ENCODE measurements at places on chromosomes 6 and 20.

DNA sequence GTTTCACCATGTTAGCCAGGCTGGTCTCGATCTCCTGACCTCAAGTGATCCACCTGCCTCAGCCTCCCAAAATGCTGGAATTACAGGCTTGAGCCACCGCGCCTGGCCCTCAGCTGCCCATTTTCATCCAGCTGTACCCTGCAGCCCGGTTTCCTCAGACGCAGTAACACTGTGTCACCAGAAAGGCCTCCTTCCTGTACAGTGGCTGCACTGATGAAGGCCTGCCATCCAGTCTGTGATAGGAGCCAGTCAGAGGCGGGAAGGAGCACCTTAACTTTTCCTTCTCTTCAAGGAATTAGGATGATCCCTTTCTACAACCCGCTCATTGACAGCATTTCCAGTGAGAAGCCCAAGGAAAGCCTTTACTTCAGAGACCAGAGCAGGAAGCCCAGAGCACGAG is 75.9 kb downstream of the GFOD1 start:
- no peak for DNase-seq

DNA sequence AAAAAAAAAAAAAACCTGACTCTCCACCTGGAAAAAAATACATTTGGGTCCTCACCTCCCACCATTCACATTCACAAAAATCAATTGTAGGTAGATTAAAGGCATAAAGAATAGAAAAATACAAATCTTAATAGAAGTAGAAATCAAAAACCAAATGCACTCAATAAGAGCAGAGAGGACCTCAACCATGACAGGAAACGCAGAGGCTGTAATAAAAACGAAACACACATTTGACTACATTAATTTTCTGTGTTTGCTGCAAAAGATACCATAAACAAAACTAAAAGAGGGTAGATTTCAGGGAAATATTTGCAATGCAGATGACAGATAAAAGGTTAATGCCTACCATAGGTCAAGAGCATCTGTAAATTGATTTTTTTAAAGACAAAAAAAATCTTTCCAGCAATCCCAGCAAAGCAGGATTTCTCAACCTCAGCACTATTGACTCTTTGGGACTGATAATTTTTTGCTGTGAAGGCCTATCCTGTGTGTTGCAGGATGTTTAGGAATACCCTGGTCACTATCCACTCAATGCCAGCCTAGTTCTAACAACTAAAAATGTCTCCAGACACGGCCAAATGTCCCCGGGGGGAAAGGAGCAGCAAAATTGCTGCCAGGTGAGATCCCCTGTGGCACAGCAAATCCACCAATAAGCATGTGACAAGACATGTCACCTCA is 9.1 kb downstream of the ETV7 start:
- DNase-seq, result no peak

DNA sequence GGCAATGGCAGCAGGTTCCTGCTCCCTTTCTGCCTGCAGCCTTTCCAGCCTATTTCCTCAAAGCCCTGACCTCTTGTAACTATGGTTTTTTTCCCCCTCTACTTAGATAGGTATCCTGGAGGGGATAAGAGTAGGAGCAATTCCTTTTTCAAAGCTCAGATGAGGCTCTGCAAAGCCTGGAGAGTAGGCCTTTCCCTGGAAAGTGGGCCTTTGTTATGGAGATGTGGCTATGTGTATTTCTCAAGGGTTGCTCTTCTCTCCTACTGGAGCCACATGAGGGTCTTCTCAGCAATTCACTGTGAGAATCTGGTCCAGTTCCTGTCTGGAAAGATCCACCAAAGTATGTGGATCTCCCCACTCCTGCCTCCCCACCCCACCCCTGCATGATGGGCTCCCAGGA is 96.0 kb downstream of the DTD1 start:
- DNase-seq, result no peak

GRCh38 chr6:34074064-34074742 is 71.7 kb downstream of the GRM4 start:
- DNase-seq, result no peak

- DNase-seq, result peak; percentile 14
Measured at GRCh38 chr6:117711369-117711768, 36.1 kb downstream of the NUS1 start.

- DNase-seq, result no peak
Measured at GRCh38 chr6:68235326-68235784, 399.7 kb upstream of the ADGRB3 start.

GRCh38 chr6:41075651-41076626 is 3.2 kb downstream of the NFYA start:
- DNase-seq, result no peak

GRCh38 chr20:41222296-41222695 is 85.0 kb downstream of the PLCG1 start:
- DNase-seq, result no peak

- peak; percentile 88 for DNase-seq
Measured at GRCh38 chr6:7691675-7692452, 34.0 kb upstream of the BMP6 start.

- no peak for DNase-seq
Measured at GRCh38 chr6:113772961-113773360, 84.2 kb upstream of the MARCKS start.

GRCh38 chr20:45487231-45487635 is 17.7 kb downstream of the WFDC2 start:
- DNase-seq, result no peak

GRCh38 chr6:15299430-15300131 is 53.7 kb downstream of the JARID2 start:
- peak; percentile 55 for DNase-seq

DNA sequence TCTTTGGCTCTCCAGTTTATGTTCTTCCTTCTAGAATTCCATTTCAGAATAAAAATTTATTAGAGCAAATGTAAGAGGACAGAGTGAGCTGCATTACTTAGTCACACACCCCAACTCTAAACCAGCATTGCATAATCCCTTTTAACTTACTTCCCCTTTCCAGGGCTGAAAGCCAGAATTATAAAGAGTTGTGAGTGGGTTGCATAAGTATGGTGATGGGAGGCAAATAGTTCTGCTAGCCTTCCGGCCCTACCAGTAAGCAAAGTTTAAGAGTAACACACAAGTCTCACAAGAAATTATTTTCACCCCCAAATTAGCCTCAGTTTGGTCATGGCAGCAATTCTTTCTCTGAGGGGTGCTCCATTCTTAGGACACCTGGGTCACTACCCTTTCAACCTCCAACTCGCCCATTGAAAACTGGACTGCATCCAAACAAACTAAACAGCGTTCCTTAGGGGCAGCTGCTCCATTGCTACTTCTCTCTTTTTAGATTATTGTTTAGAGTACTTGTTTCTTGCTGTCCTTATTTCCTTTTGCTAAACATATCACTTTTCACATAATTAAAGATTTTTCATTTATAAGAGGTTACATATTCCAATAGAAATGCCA is 1.6 kb downstream of the KIAA0408 start:
- peak; percentile 23 for DNase-seq

DNA sequence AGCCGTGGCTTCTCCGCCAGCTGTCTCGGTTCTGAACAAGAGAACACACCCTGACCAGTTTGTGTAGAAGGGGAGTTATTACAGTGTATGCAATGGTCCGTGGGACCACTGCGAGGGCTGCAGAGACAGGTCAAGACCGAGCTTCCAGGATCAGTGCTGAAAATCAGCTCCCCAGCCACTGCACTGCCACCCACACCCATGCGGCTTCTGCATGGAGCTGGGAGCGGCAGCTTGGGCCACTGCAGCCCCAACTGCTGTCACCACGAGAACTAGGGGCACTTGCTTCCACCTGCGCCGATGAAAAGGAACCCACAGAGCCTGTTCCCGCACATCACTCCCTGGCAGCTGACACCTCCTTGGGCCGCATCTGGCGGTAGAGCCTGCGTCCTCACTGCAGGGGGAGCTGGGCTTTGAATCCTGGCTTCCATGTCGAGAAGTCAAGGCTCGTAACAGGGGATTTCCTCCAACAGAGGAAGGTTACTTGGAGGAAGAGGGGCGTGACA is 56.2 kb downstream of the TMEM242 start:
- no peak for DNase-seq

DNA sequence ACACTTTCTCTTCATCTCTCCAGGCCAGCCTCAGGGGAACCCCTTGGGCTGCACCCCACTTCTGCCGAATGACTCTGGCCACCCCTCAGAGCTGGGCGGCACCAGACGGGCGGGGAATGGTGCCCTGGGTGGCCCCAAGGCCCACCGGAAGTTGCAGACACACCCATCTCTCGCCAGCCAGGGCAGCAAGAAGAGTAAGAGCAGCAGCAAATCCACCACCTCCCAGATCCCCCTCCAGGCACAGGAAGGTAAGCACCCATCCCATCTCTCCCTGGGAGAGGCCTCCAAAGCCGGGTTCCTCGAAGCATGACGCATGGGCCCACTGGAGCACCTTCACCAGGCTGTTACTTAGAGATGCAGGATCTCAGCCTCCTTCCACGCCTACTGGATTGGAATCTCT is 11.3 kb downstream of the MDFI start:
- DNase-seq, result no peak

All from ELR (cell line).